ENCODE measurements at places on chromosomes 1 and 21. TPM values are rescaled to one million over a fixed set of nuclear protein-coding genes. Genes with fewer than 3 reads are reported as not detected.

DNA sequence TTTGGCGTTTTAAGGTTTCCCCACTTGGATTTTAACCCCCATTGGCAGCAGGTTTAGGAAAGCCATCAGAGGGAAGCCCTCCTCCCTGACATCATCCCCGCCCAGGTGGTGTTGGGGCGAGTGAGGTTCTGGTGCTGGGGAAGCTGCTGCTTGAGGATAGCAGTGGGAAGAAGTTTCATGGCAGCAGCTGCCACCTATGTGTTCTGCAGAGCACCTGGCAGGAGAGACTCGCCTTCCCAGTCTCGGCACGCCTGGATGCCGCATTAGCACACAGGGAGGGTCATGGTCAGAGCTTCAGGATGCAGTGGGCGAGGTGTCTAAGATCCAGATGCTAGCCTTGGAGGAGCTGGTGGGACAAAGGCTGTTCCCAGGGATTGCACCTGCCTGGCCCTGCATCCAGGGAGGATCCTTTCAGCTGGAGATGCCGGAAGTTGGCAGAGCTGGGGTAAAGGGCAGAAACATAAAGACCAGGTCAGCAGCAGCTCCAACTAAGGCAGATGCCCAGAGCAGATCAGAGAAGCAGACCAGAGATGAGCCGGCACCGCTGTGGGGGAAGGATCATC is 33.9 kb downstream of the ABCG1 start:
- peaks cover 14% of the 10 kb centered on the region for H3K4me1 ChIP-seq
- H3K27ac ChIP-seq = no peak overlapping the region
- H3K27me3 ChIP-seq = no peaks in the 10 kb centered on the region

GRCh38 chr1:109265741-109266330 is 16.5 kb downstream of the CELSR2 start:
- DNase-seq = no peak
- no peaks in the 10 kb centered on the region for H3K27me3 ChIP-seq
- no peak overlapping the region for H3K27ac ChIP-seq
- no peak overlapping the region for H3K4me3 ChIP-seq
- no peaks in the 10 kb centered on the region for H3K36me3 ChIP-seq
- peaks cover 2% of the 10 kb centered on the region for H3K4me1 ChIP-seq

DNA sequence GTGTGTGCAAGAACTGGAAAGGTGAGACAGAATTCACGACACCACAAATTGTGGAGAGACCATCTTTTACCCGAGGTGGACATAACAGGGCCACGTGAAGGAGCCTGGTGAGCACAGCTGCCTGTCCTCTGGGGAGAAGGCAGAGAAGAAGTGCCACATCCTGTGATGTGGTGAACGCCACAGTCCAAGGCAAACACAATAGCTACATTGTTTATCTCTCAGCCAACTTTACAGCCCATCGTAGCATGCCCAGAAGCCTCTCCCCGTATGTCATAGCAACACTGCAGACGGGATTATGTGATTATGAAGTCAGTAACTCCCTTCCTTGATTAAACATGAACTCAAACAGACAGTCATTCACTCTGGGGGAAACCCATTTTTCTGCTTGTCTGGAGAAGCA is 612.2 kb downstream of the SMYD3 start:
- H3K4me3 ChIP-seq = no peak overlapping the region
- H3K27me3 ChIP-seq = no peaks in the 10 kb centered on the region
- H3K27ac ChIP-seq = no peak overlapping the region

- peak overlapping the region; percentile 94 for H3K27ac ChIP-seq
- H3K27me3 ChIP-seq = no peaks in the 10 kb centered on the region
- peaks cover 97% of the 10 kb centered on the region for H3K4me1 ChIP-seq
- peaks cover 85% of the 10 kb centered on the region for H3K36me3 ChIP-seq
Measured at GRCh38 chr1:42931108-42931539, 27.5 kb downstream of the SLC2A1 start.

GRCh38 chr1:91609551-91609950 is 108.9 kb downstream of the CDC7 start:
- no peak overlapping the region for H3K27ac ChIP-seq
- H3K4me3 ChIP-seq = no peak overlapping the region
- DNase-seq = no peak
- no peaks in the 10 kb centered on the region for H3K27me3 ChIP-seq
- peaks cover 7% of the 10 kb centered on the region for H3K36me3 ChIP-seq
- H3K4me1 ChIP-seq = peaks cover 3% of the 10 kb centered on the region

GRCh38 chr1:110321846-110322245 is 17.3 kb upstream of the RBM15 start:
- H3K4me1 ChIP-seq = no peaks in the 10 kb centered on the region
- no peaks in the 10 kb centered on the region for H3K27me3 ChIP-seq
- no peak overlapping the region for H3K27ac ChIP-seq
- H3K4me3 ChIP-seq = no peak overlapping the region
- DNase-seq = no peak

DNA sequence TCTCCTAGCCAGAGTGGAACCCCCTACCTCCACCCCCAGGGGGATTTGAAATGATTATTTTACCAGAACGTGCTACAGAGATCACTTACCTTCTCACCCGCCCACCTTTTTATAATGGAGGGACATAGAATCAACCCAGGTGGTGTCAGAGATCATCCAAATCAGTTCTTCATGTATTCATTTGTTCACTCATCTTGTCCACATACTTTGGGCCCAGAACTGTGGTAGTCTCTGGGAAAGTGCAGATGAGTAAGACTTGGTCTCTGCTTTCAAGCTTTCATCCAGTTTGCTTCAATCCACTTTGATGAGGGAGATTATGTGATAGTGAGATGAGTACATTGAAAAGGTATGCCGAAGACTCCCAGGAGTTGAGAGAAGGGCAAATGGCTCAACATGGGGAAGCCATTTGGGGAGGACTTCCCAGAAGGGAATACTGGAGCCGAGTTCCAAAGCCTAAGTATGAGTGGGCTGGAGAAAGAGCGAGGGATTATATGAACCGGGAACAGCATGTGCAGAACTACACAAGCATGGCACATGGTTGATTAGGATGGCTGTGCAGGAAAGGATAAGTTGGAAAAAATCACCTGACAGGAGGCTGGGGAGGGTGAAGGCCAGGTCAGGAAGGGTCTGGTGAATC is 1.9 kb downstream of the FGGY start:
- H3K4me3 ChIP-seq = no peak overlapping the region
- peaks cover 14% of the 10 kb centered on the region for H3K4me1 ChIP-seq
- H3K27ac ChIP-seq = no peak overlapping the region
- no peak for DNase-seq
- no peaks in the 10 kb centered on the region for H3K27me3 ChIP-seq
- H3K36me3 ChIP-seq = peaks cover 11% of the 10 kb centered on the region

GRCh38 chr1:158675563-158676323 is 10.8 kb downstream of the SPTA1 start:
- no peak overlapping the region for H3K4me3 ChIP-seq
- peaks cover 3% of the 10 kb centered on the region for H3K27me3 ChIP-seq
- no peak overlapping the region for H3K27ac ChIP-seq

LCE2B gene
- total RNA-seq = not detected

ARHGAP29 gene
- total RNA-seq = not detected

C4BPA gene
- not detected for total RNA-seq

LCE2C gene
- total RNA-seq = not detected

DMRTA2 gene
- not detected for total RNA-seq
